ENCODE measurements at places on chromosomes 2 and 18.

GRCh38 chr2:133760376-133760775 lies 192.1 kb upstream of the NCKAP5 start:
- DNase-seq: no peak

DNA sequence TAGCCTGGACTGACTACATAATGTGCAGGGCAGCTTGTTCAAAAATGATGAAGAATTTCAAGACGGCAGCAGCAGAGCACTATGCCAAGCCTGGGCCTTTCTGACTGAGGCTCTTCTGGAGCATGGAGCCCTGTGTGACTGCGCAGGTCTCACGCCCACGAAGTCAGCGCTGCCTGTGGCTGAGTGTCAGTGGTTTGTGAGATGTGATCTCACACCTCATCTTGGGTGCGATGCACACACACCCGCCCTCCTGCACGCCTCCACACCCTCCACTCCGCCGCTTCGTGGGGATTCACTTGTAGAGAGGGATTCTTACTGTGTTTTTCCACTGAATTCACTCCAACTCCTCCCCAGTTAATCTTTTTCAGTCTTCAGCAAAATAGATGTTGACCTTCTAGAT lies 103.9 kb downstream of the VIT start:
- DNase-seq: peak; percentile 20

GRCh38 chr2:24915796-24916195 lies 4.2 kb downstream of the ADCY3 start:
- no peak for DNase-seq

- DNase-seq: no peak
These were observed 99.0 kb downstream of the NETO1 start for GRCh38 chr18:72768681-72769229.

- no peak for DNase-seq
These were observed 234.0 kb downstream of the FAM210A start for GRCh38 chr18:13492314-13492713.

GRCh38 chr18:52569492-52569891 lies 229.5 kb downstream of the DCC start:
- DNase-seq: no peak

- DNase-seq: no peak
These were observed 93.5 kb downstream of the COX7A2L start for GRCh38 chr2:42267530-42267929.

- DNase-seq: no peak
These were observed 104.6 kb upstream of the CHRNA1 start for GRCh38 chr2:174868878-174869277.

DNA sequence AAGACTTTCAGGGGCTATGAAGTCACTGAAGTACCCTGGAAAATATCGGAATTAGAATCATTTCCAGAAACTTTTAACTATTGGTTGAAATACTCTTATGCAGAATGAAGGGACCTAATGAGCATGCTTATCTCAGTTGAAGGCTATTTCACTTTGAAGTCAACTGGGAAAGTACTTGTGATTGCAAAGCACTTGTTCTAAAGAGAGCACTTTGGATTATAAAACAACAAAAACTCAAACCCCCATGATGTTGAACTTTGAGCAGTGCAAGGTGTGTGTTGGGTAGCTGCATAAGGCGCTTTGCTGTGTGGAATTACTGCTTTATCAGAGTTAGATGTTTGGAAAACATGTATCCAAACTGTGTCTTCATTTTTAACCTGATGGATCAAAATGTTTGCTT lies 12.0 kb upstream of the MGAT5 start:
- DNase-seq: no peak

GRCh38 chr18:76456823-76457222 lies 38.2 kb downstream of the ZNF516 start:
- DNase-seq: no peak

GRCh38 chr2:145036421-145037011 lies 516.6 kb upstream of the ZEB2 start:
- no peak for DNase-seq

DNA sequence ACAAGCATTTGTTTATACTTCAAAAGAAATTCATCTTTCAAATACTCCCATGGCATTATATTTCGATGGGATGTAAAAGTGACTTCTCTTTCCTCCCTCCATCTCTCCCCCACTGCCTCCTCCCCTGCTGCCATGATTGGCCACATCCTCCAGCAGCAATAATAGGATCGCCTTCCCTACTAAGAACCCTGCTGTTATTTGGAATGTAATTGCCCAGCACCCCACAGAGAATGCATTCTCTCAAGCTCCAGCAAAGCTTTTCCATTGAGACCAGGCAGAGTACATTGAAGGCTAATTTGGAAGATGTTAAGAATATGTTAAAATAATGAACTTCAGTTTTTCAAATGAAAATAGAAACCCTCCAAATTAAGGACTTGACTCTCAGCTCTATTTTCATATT lies 375.4 kb upstream of the ACVR2A start:
- no peak for DNase-seq

- no peak for DNase-seq
These were observed 80.8 kb downstream of the FMNL2 start for GRCh38 chr2:152415796-152416195.

DNA sequence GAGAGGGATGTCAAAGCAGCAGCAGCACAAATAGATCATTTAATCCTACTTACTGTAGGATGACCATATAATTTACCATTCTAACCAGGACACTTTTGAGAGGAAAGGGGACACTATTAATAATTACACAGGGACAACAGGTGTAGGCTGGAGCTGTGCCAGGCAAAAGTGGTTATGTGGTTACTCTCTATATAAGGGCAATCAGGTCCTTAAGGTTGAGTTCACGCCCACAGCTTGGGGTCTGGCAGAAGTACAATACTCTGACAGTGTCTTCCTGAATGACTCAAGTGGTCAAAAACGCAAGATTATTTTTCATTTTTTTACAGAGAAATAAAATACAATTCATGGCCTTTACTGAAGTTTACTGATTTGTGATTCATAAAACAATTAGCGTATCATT lies 2.8 kb downstream of the PREPL start:
- no peak for DNase-seq

DNA sequence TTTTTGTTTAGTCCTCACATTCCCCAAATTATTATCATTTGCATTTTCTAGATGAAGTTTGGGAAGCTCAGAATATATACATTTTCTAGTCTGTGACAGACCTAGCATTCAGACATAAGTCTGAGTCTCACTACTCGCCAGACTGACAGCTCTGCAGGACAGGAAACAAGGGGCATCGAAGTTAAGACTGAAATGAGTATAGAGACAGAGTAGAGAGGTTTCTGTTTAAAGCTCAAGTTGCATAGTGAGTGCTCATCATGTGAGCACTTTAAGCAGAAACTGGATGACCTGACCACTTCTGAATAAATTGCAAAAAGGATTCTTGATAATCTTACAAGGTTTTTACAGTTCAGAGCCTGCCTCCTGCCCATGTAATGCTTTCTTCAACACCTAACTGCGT lies 1.1 kb downstream of the HADHB start:
- no peak for DNase-seq

GRCh38 chr2:173130496-173131465 lies 55.1 kb downstream of the MAP3K20 start:
- DNase-seq: no peak

DNA sequence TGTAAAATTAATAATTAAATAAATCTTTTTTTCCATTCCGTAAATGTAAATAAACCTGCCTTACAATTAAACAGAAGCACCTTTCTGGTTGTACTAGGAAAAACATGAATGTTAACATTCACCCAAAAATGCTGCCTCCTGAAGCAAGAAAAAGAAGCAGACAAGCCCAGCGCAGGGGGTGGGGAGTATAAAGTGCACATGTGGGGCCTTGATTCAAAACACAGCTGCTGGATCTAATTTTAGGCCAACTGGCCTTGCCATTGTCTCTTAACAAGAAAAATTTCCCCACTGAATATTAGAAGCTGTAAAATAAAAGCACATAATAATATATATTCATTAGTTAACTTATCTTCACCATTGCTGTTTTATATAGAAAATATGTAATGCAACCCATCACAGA lies 28.3 kb downstream of the TCF4 start:
- DNase-seq: no peak

GRCh38 chr2:88809216-88809615 lies 117.7 kb downstream of the RPIA start:
- no peak for DNase-seq

DNA sequence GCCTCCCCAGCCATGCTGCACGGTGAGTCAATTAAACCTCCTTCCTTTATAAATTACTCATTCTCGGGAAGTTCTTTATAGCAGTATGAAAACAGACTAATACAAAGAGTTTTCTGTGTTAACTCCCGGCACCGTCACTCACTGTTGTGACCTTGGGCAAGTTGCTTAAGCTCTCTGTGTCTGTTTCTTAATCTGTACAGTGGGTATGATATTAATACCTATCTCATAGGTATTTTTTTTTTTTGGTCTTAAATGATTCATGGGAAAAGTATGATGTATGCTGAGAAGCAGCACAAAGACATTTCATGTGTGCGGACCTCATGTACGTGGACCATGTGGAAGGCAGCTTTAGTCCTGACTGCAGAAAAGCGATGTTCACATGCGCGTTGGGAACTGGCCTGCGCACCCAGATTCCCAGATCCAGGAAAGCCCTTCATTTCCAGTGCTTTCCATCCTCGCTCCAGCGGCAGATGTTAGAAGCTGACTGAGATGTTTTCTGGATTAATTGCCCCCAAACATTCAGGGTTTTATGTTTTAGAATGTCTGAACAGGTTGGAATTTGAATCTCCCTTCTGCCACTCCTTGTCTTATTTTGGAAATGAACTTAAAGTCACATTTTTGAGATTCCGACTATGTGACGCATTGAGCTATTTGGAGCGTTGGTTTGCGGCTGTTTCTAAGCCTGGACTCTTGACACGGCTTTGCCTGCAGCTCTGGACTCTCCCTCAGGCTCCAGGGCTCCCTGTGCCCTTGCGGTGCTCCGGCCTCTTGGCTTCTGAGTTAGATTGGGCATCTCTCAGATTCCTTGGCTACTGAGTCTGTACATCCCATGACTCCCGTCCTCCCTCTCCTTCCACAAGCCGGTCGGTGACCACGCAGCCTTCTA lies 61.4 kb downstream of the SLC4A3 start:
- DNase-seq: no peak

- no peak for DNase-seq
These were observed 2.1 kb downstream of the CNTNAP5 start for GRCh38 chr2:124027182-124027581.
